Activated naive CD8-positive, alpha-beta T cell treated with anti-CD3 and anti-CD28 coated beads, Interleukin-2, amount 50 U/mL, for 16 hours (primary cell): ENCODE measurements at places on chromosomes 7 and 10.

- DNase-seq: no peak
Measured at GRCh38 chr10:58818900-58819299, 306.2 kb downstream of the BICC1 start.

DNA sequence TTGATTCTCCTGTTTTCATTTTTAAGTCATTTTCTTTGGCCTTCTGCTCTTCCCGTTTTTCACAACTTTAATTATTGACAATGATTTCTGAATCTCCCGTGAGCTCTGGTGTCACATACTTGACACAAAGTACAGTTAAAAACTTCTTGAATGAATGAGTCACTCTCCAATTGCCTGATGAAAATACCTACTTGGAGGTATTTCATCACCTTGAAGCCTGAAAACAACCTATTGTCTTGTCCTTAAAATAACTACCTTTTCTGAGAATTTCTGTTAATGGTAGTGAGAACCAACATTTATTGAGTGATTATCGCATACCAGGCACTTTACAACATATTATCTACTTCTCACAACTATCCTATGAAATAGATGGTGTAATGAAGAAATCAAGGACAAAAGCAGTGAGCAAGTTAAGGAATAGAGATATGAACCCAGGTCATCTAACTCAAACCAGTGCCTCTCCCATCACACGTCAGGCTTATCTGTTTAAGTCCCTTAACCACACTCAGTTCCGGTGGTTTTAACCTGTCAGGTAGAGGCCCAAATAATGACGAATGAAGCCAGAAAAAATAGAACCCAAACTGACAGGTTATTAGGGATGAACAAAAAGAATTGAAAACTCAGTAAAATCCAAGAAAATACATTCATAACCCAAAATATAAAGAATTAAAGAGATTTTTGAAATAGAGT is 11.6 kb downstream of the BET1 start:
- DNase-seq: no peak

DNA sequence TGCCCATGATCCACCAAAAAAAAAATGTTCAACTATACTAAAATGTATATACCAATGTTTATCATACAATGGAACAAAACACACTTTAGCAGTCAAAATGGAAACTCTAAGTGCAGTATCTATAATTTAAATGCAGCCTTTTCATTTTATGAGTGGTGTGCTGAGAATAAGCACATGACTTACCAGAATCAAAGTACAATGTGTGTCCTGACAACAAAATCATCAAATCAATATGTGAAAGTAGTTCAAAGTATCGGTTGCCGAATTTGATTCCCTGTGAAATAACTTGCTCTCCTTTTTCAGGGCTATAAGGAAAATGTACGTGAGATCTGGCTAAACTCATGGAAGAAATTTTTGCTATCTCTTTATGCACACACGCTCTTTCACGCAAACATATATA is 16.9 kb upstream of the KIF5B start:
- no peak for DNase-seq

DNA sequence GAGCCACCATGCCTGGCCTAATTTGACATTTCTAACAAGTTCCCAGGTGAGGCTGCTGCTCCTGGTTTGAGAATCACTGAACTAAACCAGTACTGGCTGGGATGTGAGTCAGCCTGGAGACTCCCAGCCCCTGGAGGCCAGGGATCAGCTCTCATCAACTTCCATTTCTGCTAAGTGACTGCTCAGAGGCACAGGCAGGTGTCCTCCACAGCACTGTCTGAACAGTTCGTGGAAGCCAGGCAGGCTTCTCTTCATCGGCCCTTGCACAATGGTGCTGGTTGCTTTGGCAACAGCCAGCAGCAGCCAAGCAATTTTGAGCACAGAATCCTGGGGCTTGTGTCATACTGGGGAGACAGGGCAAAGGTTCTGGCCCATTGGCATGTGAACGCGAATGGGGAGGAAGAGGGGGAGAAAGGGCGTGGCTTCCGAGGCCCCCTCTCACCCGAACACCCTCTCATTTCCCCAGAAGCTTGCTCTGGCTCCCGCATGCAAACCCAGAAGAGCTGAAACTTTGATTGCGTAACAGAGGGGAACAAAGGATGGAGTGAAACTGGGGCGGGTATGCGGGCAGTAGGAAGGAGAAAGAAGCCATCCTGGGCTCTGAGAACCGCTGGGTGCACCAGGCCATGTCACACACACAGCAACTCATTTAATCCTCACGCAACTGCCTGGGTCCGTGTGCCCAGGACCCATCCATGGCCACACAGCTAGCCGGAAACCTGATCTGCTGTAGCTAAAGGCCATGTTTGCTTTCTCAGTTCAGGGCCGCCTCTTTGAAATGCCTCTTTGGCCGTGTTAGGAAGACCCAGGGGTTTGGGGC is 9.0 kb upstream of the POR start:
- DNase-seq: no peak

DNA sequence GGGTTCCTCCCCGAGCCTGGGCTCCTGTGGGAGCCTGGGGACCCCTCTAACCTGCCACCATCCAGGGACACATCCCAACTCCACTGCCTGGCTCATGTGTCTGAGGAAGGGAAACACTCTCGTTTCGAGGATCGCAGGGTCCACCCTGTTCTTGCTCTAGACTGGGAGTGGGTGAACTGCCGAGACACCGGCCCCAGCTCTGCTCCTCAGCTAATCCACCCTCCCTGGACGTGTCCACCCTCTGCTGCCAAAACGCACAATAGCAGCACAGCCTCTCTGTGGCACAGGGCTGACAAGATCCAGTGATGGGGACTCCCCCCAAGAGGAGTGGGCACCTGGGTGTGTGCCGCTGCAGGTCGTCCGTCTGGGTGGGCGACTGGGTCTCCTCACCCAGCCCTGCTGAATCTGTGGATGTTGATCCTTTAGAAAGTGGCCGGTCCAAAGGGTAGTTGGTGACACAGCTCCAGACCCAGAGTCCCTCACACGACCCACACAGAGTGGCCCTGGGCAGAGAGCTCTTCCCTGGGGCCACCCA is 65.2 kb upstream of the FAM20C start:
- no peak for DNase-seq

- no peak for DNase-seq
Measured at GRCh38 chr10:4307910-4308309, 518.1 kb upstream of the AKR1E2 start.

DNA sequence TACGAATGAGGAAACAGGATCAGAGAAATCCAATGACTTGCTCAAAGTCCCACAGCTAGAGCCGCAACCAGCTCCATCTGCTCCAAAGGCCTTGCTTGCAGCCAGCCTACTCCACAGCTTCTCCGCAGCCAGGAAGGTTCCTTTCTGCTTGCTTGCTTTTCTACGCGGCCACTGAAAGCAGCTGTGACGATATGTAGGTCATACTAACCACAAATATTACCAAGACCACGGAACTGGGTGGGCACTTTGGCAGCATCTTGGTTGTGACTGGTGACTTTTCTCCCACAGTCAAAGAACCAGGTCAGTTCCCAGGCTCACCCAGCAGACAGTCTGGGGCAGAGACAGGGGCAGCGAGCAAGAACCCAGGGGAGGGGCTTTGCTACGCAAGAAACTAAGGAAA is 86.4 kb downstream of the FAM53B start:
- no peak for DNase-seq

DNA sequence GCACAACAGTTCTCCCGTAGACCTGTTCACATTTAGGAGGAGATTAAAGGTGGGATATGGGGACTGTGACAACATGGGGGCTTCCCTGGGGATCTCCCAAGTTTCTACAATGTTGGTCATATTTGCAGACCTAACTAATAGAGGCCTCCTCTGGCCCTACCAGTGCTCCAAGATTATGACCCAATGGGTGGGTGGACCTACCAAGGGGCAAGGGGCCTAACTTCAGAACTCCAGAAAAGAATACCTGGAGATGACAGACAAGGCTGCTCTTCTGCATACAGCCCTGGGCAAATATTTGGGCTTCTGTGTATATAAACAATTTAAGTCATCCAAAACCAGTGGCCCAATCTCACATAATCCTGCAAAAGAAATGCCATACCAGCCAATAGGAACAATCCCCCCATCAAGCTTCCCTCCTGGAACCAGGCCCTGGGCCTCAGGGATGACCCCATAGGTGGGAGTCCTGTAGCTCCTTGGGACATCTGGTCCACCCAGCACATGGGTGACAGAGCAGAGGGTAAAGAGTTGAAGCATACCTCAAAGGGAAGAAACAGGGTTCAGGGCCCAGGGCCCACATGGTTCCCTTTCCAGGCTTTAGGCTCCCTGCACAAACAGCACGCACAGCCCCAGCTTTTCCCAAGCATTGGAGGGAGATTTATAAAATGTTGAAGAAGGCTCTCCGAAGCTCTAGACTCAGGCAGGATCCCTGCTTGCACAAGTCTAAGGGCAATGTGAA is 86.1 kb upstream of the CHST15 start:
- DNase-seq: no peak

DNA sequence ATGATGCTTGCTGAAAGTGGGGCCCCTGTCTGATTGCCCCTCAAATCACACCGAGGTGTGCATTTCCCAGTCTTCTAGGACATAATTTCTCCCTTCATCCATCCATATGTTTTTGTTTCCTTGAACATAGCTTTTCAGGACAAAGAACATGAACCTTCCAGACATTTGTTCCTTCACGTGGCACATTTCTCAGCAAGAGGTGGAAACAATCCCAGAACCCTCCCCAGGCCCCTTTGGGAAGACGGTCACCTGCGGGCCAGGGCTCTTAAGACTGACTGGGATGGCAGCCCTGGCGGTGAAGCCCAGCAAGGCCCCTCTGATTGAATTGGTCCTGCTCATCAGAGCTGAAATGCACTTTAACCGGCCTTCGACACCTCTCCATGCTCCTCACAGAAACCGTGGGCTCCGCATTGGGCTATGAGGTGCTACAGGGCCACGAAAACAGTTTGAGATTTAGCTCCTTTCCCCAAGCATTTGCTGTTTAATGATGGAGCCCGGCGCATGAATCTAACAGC is 522.5 kb upstream of the DPP6 start:
- DNase-seq: no peak

GRCh38 chr7:158710651-158711102 is 6.1 kb upstream of the NCAPG2 start:
- no peak for DNase-seq

GRCh38 chr7:144780071-144780608 is 55.7 kb downstream of the TPK1 start:
- DNase-seq: no peak

- DNase-seq: no peak
Measured at GRCh38 chr10:101446947-101447346, 93.0 kb downstream of the BTRC start.

GRCh38 chr10:29608476-29609301 is 26.1 kb downstream of the SVIL start:
- DNase-seq: no peak

DNA sequence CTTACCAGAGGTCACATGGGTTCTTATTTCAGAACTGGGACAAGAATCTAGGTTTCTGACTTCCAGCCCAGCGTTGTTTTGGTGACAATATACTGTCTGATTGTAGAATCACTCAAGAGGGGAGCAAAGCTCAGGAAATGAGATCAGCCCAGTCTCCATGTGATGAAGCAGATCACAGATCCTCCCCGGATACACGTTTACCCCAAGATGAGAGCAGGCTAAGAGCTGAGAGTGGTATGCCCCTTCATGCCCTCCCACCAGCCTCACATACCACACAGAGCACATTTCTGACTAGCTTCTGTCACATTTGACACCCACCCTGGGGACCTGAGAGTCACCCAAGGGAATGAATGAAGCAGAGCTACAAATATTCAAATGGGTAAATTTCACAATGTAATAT is 27.1 kb upstream of the PRKCQ start:
- no peak for DNase-seq

DNA sequence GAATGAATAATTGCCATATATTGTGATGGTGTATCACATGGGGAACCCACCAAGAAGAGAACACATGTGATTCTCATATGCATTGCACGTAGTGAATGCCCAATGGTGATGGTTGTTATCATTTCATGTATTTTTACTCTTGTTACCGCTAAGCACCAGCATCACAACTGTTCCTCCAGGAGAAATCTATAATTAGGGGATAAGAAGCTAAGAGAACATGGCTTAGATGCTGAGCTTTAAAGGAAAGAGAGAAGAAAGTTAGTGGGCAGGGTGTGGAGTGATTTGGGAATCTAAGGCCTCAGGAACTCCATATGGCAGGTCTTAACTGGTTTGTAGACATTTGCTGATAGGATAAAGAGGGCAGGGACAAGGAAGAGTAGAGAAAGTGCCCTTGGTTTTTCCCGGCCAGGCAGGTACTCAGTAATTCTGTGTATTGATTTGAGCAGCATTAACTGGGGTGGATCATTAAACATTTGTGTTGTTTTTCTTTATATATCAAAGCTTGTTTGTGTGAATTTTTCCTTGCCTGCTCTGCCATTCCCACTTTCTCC is 145.9 kb downstream of the LRRC4 start:
- no peak for DNase-seq

DNA sequence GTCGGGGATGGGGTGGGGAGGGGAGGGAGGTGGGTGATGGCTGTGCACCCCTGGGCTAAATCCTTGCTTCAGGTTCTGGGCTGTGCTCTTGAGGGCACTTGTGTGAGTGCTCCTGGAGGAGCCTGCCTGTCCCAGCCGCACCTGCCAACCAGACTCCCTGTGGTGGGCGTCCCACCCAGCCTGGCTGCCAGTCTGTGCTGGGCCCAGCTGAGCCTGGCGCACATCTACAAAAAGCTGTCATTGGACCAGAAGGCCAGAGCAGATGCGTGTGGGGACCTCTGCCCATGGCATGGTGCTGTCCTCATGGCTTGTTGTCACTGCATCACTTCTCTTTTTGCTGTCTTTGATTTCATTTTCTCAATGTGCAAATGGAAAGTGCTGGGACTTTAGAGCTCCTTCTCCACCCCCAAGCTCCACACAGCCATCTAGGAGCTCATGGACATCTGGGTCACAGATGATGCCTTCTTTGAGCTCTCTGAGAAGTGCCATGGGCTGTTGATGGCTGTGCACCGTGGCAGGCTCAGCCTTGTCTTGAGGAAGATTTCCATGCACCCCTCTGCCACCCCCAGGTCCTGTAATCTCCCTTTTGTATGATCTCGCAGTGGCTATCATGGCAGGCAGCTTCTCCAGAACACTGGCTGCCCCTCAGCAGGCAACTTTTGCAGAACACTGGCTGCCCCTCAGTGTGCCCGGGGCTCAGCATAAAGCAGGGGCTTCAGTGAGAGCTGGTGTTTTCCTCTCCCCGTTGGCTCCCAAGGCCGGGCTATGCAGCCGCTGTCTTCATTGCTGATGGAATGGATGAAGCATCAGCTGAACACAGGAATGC is 83.9 kb downstream of the ADCY1 start:
- DNase-seq: no peak

GRCh38 chr7:39300276-39300675 is 265.9 kb upstream of the YAE1 start:
- DNase-seq: no peak

GRCh38 chr10:71040846-71041605 is 152.7 kb upstream of the PCBD1 start:
- no peak for DNase-seq
